ENCODE measurements at places on chromosomes 12 and 14.

DNA sequence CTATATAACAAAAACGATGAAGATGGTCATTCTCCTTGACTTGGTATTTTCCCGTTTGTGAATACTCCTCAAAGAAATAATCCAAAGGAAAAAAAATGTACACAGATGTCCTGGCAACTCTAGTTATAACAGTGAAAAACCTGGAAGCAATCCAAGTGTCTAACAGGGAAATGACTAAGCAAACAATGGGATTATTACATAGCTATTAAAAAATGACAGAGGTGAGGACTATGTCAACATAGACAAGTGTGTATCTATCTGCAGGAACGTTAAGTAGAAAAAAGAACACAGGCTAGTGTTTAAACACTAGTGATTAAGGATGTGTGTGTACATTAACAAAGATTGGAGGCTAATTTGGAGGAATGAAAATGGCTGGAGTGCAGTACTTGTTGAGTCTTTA lies 5.9 kb upstream of the APOLD1 start:
- no peak for DNase-seq

- DNase-seq, result no peak
Observed at GRCh38 chr12:95177201-95177768, 40.0 kb downstream of the FGD6 start.

- no peak for DNase-seq
Observed at GRCh38 chr12:49888461-49889151, 15.1 kb downstream of the FAIM2 start.

DNA sequence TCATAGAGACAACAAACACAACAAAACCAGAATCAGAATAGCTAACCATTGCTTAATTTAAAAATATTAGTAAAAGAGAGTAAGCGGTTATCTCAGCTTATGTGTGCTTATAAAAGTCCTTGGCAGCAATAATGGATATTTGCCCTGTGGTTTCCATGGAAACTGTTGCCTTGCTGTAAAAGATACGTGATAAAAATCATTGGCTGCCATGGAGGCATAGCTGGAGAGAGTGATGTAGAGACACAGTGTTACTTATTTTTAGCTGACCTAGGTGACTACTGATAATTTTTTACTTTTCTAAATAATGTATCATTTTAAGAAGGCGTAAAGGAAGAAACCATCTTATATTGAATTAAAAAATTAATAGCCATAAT lies 92.9 kb downstream of the ERC1 start:
- peak; percentile 52 for DNase-seq

GRCh38 chr12:16568873-16569272 lies 37.1 kb downstream of the LMO3 start:
- DNase-seq, result no peak

- no peak for DNase-seq
Observed at GRCh38 chr14:102593061-102593824, 794 bp downstream of the RCOR1 start.

GRCh38 chr14:66842911-66843512 lies 335.1 kb downstream of the GPHN start:
- DNase-seq, result no peak

DNA sequence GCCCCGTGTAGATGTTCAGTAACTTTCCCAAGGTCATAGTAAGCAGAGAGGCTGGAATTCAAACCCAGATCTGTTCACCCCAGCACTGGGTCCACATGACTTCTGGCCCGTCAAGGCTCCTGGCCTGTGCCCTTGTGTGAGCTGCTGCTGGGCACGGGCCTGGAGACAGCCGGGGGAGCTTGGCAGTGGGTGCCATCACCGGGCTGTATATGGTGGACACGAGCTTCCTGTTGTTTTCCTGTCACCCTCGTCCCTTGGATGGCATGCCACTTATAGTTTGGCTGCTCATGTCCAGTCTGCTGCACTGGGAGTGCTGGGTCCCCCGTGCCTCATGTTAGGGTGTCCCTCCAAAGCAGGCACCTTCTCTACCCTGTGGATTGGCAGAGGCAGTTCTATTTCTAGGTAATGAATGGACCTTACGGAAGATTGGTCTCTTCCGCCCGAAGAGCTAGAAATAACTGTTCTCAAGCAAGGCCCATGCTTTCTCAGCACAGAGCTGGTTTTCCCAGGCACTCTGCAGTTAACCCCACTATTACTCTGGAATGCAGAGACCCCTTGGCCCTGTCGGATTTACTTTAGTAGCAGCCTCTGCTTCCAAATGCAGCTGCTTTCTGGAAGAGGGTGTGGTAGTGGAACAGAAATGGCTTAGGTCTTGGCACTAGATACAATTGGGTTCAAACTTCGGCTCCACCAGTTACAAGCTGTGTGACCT lies 44.3 kb downstream of the ELK3 start:
- DNase-seq, result no peak

DNA sequence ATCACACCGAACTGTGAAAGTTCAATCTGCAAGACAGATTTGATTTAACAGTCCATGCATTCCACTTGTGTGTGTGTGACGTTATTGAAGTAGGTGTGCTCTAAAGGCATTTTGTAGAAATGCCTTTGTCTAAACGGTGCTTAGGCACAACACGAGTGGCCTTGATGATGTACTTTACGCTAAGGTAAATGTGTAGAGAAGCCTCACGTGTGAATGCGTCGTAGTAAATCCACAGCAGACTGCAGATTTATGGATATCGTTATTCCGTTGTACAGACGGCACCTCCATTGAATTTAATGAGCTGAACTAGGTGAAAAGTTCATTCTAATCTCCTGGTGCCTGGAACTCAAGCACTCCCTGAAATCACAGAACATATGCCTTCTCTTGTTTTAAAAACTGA lies 202.8 kb upstream of the STXBP6 start:
- no peak for DNase-seq

DNA sequence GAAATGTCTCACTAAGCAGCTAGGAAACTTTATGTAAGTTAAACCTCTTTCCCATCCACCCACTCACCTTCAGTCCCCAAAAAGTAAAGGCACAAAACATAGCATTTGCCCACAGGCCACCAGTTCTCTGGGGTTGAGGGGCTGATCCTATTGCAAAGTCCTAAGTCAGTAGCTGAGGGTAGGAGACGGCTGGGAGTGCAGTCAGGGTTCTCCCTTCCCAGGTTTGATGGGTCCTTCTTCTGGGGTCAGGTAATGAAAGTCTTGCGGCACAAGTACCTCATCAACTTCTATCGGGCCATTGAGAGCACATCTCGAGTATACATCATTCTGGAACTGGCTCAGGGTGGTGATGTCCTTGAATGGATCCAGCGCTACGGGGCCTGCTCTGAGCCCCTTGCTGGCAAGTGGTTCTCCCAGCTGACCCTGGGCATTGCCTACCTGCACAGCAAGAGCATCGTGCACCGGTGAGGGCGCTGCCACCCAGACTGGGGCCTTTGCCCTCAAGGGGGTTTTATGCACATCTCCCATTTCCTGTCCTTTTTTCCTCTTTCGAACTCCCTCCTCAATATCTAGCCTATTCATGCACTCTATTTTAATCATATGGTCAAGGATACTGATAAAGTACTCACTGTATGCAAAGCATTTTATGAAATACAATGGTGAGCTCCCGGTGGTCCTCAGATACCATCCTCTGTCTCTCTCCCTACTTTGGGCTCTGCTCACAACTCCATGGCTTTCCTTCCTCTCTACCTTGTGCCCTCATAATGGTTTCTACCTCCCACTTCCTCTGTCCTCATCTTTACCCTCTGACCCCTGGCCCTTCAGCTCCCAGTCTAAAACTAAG lies 986 bp downstream of the TSSK4 start:
- no peak for DNase-seq

GRCh38 chr14:35558680-35559079 lies 24.7 kb downstream of the INSM2 start:
- no peak for DNase-seq

GRCh38 chr14:103330536-103330935 lies 3.5 kb upstream of the EIF5 start:
- DNase-seq, result no peak

GRCh38 chr14:58785701-58786100 lies 147.9 kb downstream of the DACT1 start:
- DNase-seq, result no peak

DNA sequence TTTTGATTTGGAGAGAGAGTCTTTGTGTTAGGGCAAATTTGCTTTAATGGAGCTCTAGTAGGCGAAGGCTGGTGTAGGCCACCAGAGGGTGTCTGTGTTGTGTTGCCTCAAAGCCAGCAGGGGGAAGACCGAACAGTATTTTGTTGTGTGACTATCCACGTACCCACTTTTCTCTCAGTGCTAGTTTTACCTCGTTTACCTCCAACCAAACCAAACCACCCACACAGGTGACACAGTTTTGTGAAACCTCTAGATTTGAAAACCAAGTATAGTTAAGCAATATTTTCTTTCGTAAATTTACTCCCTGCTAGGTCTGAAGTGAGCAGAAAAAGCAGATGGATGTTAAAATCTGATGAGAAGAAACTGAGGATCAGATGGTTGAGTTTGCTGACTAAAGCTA lies 36.3 kb upstream of the NPFF start:
- DNase-seq, result no peak

DNA sequence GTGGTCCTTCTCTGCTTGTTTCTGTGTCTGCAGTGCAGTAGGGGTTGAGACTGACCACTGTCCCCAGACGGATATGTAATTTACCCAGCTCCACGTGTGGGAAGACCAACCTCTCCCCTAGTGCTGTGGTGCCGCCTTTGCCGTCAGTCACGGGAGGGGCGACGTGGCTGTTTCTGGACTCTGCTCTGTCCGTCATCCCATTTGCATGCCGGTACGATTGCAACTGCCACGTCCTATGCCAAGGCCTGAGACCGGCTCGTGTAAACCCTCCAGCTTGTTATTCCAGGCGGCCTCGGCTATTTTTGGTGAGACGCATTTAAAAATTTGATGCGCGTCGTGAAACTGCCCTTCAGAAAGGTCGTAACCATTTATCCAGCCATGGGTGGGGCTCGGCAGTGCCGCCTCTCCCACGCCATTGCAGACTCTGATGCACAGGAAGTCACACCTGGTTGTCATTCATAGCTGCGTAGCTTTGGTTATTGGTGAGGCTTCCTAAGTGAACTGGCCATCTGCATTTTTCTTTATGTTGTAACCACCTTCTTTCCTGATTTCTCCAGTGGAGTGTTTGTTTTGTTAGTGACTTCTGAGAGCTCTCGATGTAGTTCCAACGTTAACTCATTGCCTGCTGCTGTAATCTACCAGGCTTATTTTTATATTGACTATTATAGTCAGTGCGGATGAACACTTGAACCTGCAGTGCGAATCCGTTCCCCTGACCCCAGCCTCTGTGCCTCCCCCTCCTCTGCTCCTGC lies 75.1 kb downstream of the ADGRD1 start:
- peak; percentile 4 for DNase-seq

- no peak for DNase-seq
Observed at GRCh38 chr12:52049286-52049685, 2.0 kb upstream of the NR4A1 start.
